ENCODE measurements at places on chromosomes 4 and X. TPM values are rescaled to one million over a fixed set of nuclear protein-coding genes. Genes with fewer than 3 reads are reported as not detected.

NR3C2 gene
- 0.77 TPM for total RNA-seq

MAP3K15 gene
- under 0.01 TPM for total RNA-seq

NWD2 gene
- total RNA-seq = 0.26 TPM

PPEF2 gene
- not detected for total RNA-seq

XKRX gene
- 1.9 TPM for total RNA-seq

ADRA2C gene
- under 0.01 TPM for total RNA-seq

TLR10 gene
- total RNA-seq = not detected

SOX3 gene
- total RNA-seq = not detected
